ENCODE measurements at places on chromosomes 13 and 19. TPM values are rescaled to one million over a fixed set of nuclear protein-coding genes. Genes with fewer than 3 reads are reported as not detected.
A peak's percentile ranks its signal among the peaks of the same experiment; 100 is the strongest.

Gene LSM14A
- 139 TPM for total RNA-seq

Gene IFI30
- 171 TPM for total RNA-seq

Gene NBEA
- total RNA-seq: 10.7 TPM

Gene ZNF763
- total RNA-seq: 16.6 TPM

Gene FUZ
- total RNA-seq: 31.5 TPM

Gene SHISA7
- not detected for total RNA-seq

GRCh38 chr19:35081201-35081600 is 34.4 kb upstream of the FXYD3 start:
- H3K27ac ChIP-seq: no peak overlapping the region
- no peak for DNase-seq
- H3K36me3 ChIP-seq: no peaks in the 10 kb centered on the region
- H3K4me3 ChIP-seq: no peak overlapping the region
- no peaks in the 10 kb centered on the region for H3K27me3 ChIP-seq
- H3K4me1 ChIP-seq: peaks cover 65% of the 10 kb centered on the region

DNA sequence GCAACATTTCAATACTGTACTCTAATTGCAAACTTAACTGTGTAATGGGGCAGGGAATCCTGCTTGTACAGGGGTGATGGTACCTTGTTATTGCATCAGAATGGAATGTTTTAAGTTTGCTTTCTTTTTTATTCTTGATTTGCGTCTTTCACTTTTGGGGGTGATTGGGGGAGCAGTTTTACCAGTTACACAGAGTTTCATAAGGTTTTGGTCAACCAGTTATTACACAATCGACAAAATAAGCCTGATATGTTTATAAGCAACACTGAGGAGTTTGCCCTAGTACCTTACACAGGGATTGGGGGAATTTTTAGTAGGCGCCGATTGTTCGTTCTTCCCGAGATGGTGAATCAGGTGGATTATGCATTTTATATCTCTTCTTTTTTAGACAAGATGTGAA is 2.7 kb downstream of the KLF5 start:
- H3K4me1 ChIP-seq: peaks cover 15% of the 10 kb centered on the region
- DNase-seq: no peak
- H3K27me3 ChIP-seq: peaks cover 3% of the 10 kb centered on the region
- no peak overlapping the region for H3K27ac ChIP-seq
- H3K4me3 ChIP-seq: no peak overlapping the region

- no peak overlapping the region for H3K27ac ChIP-seq
- no peaks in the 10 kb centered on the region for H3K4me1 ChIP-seq
- no peak overlapping the region for H3K4me3 ChIP-seq
- no peak for DNase-seq
- H3K36me3 ChIP-seq: no peaks in the 10 kb centered on the region
Measured at GRCh38 chr13:113938246-113938645, 35.6 kb downstream of the C13orf46 start.

- peaks cover 9% of the 10 kb centered on the region for H3K4me1 ChIP-seq
- H3K27me3 ChIP-seq: no peaks in the 10 kb centered on the region
- no peak for DNase-seq
- no peak overlapping the region for H3K4me3 ChIP-seq
Measured at GRCh38 chr19:5314012-5314906, 26.4 kb downstream of the PTPRS start.

DNA sequence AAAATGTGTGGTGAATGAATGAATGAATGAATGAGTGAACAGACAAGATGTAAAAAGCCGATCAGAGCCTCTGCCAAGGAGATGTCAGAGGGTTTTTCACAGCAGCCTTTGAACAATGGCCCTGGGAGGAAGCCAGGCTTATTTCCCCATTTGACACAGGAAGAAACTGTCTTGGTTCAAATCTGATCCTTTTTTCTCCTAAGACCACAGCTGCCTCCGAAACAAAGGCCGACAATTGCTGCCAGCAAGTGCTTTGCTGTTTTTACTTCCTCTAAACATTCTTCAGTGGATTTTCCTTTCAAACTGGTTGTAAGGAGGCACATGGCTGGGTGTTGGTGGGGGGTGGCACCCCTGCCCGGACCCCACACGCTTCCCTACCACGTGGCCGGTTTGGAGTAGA is 44.2 kb upstream of the HOMER3 start:
- peaks cover 5% of the 10 kb centered on the region for H3K27me3 ChIP-seq
- no peak overlapping the region for H3K27ac ChIP-seq
- no peaks in the 10 kb centered on the region for H3K4me1 ChIP-seq
- no peak for DNase-seq
- no peaks in the 10 kb centered on the region for H3K36me3 ChIP-seq
- H3K4me3 ChIP-seq: no peak overlapping the region

DNA sequence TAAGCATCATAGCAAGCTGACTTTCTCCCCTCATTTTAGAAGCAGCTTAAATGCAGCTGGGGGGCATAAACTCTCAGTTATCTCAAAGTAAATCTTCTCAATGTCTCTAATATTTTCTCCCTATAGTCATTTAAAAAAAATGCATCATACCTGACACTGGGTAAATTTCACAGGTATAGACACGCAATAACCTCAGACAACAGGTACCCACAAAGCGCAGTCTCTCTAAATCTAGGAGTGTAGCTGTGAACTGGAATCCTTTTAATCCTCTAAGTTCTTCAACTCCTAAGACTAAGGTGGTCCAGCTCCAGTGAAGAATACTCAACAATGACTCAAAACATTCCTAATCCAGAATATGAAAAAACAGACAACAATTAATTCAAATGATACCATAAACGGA is 141.2 kb downstream of the MYCBP2 start:
- peaks cover 12% of the 10 kb centered on the region for H3K4me1 ChIP-seq
- no peaks in the 10 kb centered on the region for H3K27me3 ChIP-seq
- DNase-seq: no peak
- H3K36me3 ChIP-seq: peaks cover 66% of the 10 kb centered on the region
- no peak overlapping the region for H3K4me3 ChIP-seq
- peak overlapping the region; percentile 78 for H3K27ac ChIP-seq

GRCh38 chr13:98900442-98900841 is 77.4 kb downstream of the DOCK9 start:
- H3K36me3 ChIP-seq: peaks cover 20% of the 10 kb centered on the region
- no peak overlapping the region for H3K27ac ChIP-seq
- no peak overlapping the region for H3K4me3 ChIP-seq
- H3K27me3 ChIP-seq: no peaks in the 10 kb centered on the region

GRCh38 chr19:16889883-16890460 is 1.2 kb downstream of the F2RL3 start:
- DNase-seq: no peak
- H3K36me3 ChIP-seq: no peaks in the 10 kb centered on the region
- peaks cover 51% of the 10 kb centered on the region for H3K4me1 ChIP-seq
- H3K27me3 ChIP-seq: no peaks in the 10 kb centered on the region

GRCh38 chr13:18996627-18997051 is 185.0 kb downstream of the TUBA3C start:
- H3K4me3 ChIP-seq: no peak overlapping the region
- no peaks in the 10 kb centered on the region for H3K4me1 ChIP-seq
- no peaks in the 10 kb centered on the region for H3K36me3 ChIP-seq
- H3K27ac ChIP-seq: no peak overlapping the region
- DNase-seq: no peak
- no peaks in the 10 kb centered on the region for H3K27me3 ChIP-seq

- peaks cover 17% of the 10 kb centered on the region for H3K36me3 ChIP-seq
- H3K4me1 ChIP-seq: peaks cover 25% of the 10 kb centered on the region
- no peak for DNase-seq
Measured at GRCh38 chr19:1944916-1945561, 4.1 kb downstream of the CSNK1G2 start.

DNA sequence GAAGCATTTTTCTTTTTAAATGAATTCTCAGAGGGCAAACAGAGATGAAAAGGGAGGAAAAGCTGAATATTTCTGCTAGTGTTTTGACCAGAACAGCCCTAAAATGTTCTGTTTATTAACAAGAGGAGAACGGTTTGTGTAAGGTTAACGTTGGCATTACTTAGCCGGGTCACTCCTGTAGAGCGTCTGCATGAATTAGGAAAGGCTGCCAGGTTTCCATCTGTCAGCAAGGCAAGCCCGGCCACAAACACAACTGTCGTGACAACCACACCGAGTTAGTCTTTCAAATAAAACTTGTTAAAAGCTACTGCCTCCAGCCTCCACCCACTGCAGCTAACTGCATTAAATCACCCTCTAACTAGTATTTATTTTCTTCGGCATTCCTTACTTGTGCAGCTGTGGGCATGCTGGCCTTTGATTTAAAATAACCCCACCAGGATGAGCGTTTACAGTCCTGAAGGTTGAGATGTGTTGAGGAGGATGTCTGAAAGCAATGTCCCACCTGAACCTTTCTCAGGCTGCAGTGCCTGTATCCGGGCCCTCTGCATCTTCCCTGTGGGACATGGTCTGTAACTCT is 527.9 kb downstream of the FGF9 start:
- H3K27me3 ChIP-seq: no peaks in the 10 kb centered on the region
- H3K27ac ChIP-seq: no peak overlapping the region
- no peaks in the 10 kb centered on the region for H3K36me3 ChIP-seq
- no peak for DNase-seq

DNA sequence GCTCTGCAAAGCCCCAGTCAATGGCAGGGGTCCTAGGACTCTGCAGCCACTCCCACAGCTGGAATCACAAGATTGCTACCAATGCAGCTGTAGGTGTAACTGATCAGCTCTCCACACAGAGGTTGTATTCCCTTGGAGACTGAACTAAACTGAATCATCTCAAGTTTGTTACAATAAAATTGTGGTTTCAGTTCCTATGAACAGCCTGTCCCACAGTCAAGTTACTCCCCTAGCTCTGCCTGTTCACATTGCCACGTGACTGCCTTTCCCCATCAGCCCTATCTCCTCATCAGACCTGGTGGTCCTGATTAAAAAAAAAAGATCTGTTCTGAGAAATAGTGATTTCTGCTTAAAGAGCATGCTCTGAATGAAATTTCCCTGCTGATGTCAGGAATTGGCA is 287.9 kb upstream of the NBEA start:
- H3K27me3 ChIP-seq: no peaks in the 10 kb centered on the region
- H3K36me3 ChIP-seq: no peaks in the 10 kb centered on the region
- H3K27ac ChIP-seq: no peak overlapping the region
- DNase-seq: no peak
- no peaks in the 10 kb centered on the region for H3K4me1 ChIP-seq

DNA sequence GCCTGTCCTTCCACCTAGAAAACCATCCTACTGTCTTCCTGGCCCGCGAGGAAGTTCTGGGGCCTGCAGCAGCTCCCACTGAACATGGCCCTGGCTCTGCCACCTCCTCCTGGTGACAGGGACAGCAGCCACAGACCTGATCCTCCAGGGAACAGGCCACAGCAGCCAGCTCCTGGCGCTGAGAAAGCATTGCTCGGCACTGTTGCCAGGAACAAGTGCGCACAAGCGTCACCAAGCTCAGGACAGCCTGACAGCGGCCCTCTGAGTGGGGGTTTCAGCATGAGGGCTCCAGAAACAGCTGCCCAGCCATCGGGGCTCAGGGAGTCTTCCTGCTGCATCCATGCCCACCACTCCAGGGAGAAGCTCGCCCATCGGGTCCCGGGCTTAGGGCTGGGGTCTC is 21.9 kb downstream of the AP3D1 start:
- H3K4me3 ChIP-seq: no peak overlapping the region
- H3K27me3 ChIP-seq: no peaks in the 10 kb centered on the region
- H3K36me3 ChIP-seq: peaks cover 64% of the 10 kb centered on the region
- no peaks in the 10 kb centered on the region for H3K4me1 ChIP-seq
- no peak overlapping the region for H3K27ac ChIP-seq

GRCh38 chr13:61795580-61795979 is 379.9 kb upstream of the PCDH20 start:
- no peaks in the 10 kb centered on the region for H3K27me3 ChIP-seq
- no peaks in the 10 kb centered on the region for H3K4me1 ChIP-seq
- no peak for DNase-seq
- no peak overlapping the region for H3K27ac ChIP-seq

- no peaks in the 10 kb centered on the region for H3K27me3 ChIP-seq
- H3K4me3 ChIP-seq: no peak overlapping the region
- no peak overlapping the region for H3K27ac ChIP-seq
- peaks cover 2% of the 10 kb centered on the region for H3K36me3 ChIP-seq
Measured at GRCh38 chr19:18123819-18124218, 26.2 kb downstream of the MAST3 start.

DNA sequence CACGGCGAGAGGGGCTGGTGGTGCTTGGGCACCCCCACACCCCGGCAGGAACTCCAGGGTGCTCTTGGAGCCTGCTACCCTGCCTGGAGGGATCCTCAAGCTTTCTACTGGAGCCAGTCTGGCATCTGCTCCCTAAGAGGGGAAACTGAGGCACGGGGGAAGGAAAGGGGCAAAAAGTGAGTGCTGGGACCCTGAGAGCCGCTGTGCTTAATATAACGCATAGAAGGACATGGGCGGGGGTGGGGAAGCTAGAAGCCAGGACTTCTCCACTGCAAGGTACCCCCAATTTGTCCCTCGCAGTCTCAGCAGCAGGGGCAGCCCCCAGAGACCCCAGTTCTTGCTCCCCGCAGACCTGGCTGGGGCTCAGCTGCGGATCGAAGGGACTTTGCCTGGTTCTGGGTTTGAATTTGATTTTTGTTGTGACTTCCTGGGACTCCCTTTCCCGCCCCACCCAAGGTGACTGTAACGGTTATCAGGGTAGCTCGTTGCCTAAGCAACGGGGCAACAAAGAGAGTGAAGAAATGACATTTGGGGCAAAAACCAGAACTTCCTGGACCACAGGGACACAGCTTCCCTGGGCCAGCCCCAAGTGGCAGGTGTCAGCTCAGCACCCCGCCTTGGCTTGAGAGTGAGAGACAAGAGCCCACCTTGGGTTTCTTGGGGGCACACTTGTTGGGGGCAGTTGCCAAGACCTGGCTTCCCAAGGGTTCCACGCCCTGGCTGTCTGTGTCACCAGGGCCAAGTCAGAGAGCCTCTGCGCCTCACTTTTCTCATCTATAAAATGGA is 638 bp downstream of the ADGRE5 start:
- H3K36me3 ChIP-seq: no peaks in the 10 kb centered on the region
- H3K4me1 ChIP-seq: peaks cover 85% of the 10 kb centered on the region
- H3K4me3 ChIP-seq: peak overlapping the region; percentile 86

DNA sequence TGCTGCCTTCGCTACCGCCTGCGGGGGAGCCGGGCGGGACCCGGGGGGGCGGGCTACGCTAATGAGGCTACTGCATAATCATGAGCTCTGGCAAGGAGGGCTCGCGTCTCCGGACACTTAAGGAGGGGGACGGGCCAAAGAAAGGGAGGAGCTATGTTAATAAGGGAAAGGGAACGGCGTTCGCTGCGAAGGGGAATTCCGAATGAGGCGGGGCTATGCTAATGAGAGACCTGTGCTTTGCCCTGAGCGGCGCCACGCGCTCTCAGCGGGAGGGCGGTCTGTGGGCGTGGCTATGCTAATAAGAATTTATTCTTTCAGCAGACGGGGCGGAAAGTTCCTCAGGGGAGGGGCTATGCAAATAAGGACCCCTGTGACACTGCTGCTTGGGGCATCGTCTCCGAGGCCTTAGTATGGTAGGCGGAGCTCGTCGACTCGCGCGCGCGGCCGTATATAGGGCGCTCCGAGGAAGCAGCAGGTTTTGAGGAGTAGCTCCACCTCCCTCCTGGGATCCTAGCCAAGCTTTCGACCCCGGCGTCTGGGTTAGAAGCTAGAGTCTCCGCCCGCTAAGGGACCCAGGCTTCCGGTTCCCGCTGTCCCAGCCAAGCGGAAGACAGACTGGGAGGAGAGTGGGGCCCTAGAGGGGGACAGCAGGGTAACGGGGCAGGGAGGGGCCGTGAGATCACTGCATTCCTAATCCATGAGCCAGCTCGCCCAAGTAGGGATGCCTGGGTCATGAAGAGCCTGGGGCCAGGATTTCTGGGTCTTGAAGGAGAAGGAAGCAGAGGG is at the start of gene RRAS:
TSS of gene RRAS (minus strand) at position 31 of the 786 bp plus-strand sequence. CDS start 45 bp downstream, outside the sequence.
- H3K27me3 ChIP-seq: no peaks in the 10 kb centered on the region
- peak within 1 kb of the TSS; percentile 80 for H3K4me3 ChIP-seq
- no peaks in the 10 kb centered on the region for H3K36me3 ChIP-seq
- DNase-seq: peak; percentile 100
- H3K27ac ChIP-seq: peak within 1 kb of the TSS; percentile 91

GRCh38 chr13:43346427-43346826 is 323.0 kb downstream of the DNAJC15 start:
- H3K27me3 ChIP-seq: no peaks in the 10 kb centered on the region
- H3K27ac ChIP-seq: no peak overlapping the region
- no peaks in the 10 kb centered on the region for H3K4me1 ChIP-seq
